Naive thymus-derived CD4-positive, alpha-beta T cell (primary cell): ENCODE measurements at places on chromosomes 4 and X.

DNA sequence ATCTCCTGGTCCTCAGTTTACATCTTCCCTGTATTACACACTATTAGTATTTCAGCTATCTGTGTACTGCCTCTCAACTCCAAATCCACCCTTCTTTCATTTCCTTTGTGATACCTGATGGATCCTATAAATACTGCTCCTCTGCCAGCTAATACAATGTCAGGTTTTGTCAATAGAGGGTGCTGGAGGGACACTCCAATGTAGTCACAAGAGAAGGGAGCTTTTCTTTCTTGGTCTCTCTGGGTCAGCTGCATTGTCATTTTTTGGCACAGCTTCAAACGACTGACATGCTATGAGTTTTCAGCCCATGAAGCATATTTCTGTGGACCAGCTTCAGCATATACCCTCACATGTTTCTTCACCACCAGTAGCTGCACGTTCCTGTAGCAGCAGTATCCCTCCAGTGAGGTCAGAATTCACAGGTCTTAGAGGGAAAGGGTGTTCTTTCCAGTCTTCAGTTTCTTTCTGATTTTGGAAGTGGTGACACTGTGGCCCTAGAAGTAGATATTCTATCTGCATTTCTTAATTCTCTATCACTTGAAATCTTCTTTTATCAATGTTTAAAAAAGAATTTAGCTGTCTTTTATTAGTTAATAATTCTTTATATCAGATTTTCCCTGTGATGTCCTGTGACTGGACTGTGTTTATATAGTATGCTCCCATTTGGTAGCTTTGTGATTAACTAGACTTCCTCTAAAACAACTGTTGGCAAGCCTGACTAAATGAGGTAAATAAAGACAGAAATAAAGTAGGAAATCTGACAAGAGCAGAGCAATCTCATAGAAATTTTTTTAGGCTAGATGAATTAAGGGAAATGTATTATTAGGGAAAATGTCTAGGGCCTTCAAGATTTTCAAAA lies 60.6 kb downstream of the GABRA2 start:
- no peaks in the 10 kb centered on the region for H3K27me3 ChIP-seq
- no peak overlapping the region for H3K27ac ChIP-seq
- H3K4me1 ChIP-seq, result no peaks in the 10 kb centered on the region
- no peak overlapping the region for H3K4me3 ChIP-seq
- no peaks in the 10 kb centered on the region for H3K36me3 ChIP-seq
- DNase-seq, result no peak

DNA sequence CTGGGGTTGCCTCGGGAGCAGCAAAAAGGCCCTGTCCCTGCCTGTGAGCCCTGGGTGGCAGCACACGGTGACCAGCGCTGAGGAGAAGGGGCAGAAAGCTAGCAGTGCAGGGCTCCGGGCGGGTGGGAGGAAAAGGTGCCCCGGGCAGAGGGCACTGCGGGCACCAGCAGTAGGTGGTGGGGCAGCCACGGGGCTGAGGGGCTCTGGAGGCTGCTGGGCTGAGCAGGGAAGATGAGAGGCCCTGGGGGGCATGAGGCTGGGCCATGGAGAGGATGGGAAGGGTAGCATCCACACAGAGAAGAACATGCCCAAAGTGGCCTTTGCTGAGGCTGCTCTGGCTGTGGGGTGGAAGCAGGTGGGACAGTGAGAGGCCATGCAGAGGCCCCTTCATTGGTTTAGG lies 67.5 kb upstream of the NKX1-1 start:
- H3K4me1 ChIP-seq, result no peaks in the 10 kb centered on the region
- H3K36me3 ChIP-seq, result no peaks in the 10 kb centered on the region
- DNase-seq, result no peak
- no peak overlapping the region for H3K27ac ChIP-seq
- no peaks in the 10 kb centered on the region for H3K27me3 ChIP-seq
- no peak overlapping the region for H3K4me3 ChIP-seq

GRCh38 chrX:115047715-115048114 lies 30.3 kb upstream of the IL13RA2 start:
- no peaks in the 10 kb centered on the region for H3K27me3 ChIP-seq
- no peak overlapping the region for H3K27ac ChIP-seq
- no peaks in the 10 kb centered on the region for H3K4me1 ChIP-seq
- H3K36me3 ChIP-seq, result no peaks in the 10 kb centered on the region
- no peak for DNase-seq

- H3K27me3 ChIP-seq, result no peaks in the 10 kb centered on the region
- no peaks in the 10 kb centered on the region for H3K36me3 ChIP-seq
- H3K4me3 ChIP-seq, result no peak overlapping the region
- no peak overlapping the region for H3K27ac ChIP-seq
- DNase-seq, result no peak
Measured at GRCh38 chr4:76968937-76969336, 19.4 kb downstream of the SEPTIN11 start.

DNA sequence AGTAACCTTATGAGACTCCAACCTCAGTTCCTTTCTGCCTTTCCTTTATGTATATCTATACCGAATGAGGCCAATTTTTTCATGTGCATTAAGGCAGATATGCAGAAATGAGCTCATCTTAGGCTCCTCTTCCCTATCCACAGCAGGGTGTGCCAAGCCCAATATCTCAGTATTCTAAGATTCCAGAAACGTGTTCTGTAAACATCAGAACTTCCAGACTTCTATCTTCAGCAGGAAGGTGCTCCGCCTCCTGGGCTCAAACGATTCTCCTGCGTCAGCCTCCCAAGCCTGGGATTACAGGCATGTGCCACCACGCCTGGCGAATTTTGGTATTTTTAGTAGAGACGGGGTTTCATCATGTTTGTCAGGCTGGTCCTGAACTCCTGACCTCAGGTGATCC lies 31.0 kb upstream of the CCNG2 start:
- no peak overlapping the region for H3K4me3 ChIP-seq
- no peaks in the 10 kb centered on the region for H3K36me3 ChIP-seq
- H3K27ac ChIP-seq, result no peak overlapping the region
- no peaks in the 10 kb centered on the region for H3K27me3 ChIP-seq

DNA sequence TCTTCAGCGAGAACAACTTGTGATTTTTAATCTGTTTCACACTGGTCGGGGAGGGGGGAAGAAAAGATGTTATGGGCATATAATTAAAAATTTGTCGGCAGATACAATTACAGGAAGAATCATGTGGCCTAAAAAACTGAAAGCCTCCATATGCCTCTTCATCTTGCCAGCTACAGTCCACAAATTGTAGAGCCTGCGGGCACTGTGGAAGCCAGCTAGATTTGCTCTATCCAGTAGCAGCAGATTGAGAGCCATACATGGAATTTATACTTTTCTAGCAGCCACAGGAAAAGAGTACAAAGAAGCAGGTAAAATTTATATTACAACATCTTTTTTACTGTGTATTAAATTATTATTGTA lies 147.3 kb downstream of the TBL1X start:
- H3K27ac ChIP-seq, result no peak overlapping the region
- H3K4me3 ChIP-seq, result no peak overlapping the region
- H3K4me1 ChIP-seq, result no peaks in the 10 kb centered on the region
- no peak for DNase-seq

- H3K4me3 ChIP-seq, result no peak overlapping the region
- no peak for DNase-seq
- H3K36me3 ChIP-seq, result no peaks in the 10 kb centered on the region
- peaks cover 38% of the 10 kb centered on the region for H3K4me1 ChIP-seq
- H3K27me3 ChIP-seq, result no peaks in the 10 kb centered on the region
Measured at GRCh38 chr4:40314951-40315350, 20.2 kb upstream of the CHRNA9 start.
